ENCODE measurements at places on chromosomes 11 and 22. TPM values are rescaled to one million over a fixed set of nuclear protein-coding genes. Genes with fewer than 3 reads are reported as not detected.

FIBIN gene
- total RNA-seq = 24.5 TPM

MYRF gene
- total RNA-seq = 4.2 TPM

CSF2RB gene
- total RNA-seq = under 0.01 TPM

PLCB3 gene
- 29.7 TPM for total RNA-seq

TPST2 gene
- 27.4 TPM for total RNA-seq

ANKK1 gene
- not detected for total RNA-seq

TUB gene
- under 0.01 TPM for total RNA-seq

MS4A7 gene
- not detected for total RNA-seq

CCDC83 gene
- total RNA-seq = not detected

PDGFD gene
- 4.2 TPM for total RNA-seq

ISX gene
- not detected for total RNA-seq

SEPTIN5 gene
- 0.35 TPM for total RNA-seq

SCGB1D2 gene
- not detected for total RNA-seq

MS4A12 gene
- not detected for total RNA-seq

NLRP6 gene
- total RNA-seq = not detected

USP2 gene
- 9.7 TPM for total RNA-seq

B3GAT1 gene
- under 0.01 TPM for total RNA-seq

KCNK4 gene
- not detected for total RNA-seq

PACSIN3 gene
- 29.8 TPM for total RNA-seq

TTLL12 gene
- total RNA-seq = 28.8 TPM

APOA5 gene
- total RNA-seq = not detected

MRGPRX2 gene
- not detected for total RNA-seq

GSTT2B gene
- total RNA-seq = 4.7 TPM

PTPMT1 gene
- 94.0 TPM for total RNA-seq

GDPD4 gene
- not detected for total RNA-seq

ARHGAP8 gene
- 5.3 TPM for total RNA-seq

ARHGEF12 gene
- 72.9 TPM for total RNA-seq

SLC22A24 gene
- not detected for total RNA-seq

SORL1 gene
- 3.1 TPM for total RNA-seq

PANX2 gene
- total RNA-seq = not detected

SERPING1 gene
- 61.4 TPM for total RNA-seq

IFTAP gene
- total RNA-seq = 29.5 TPM

CALCA gene
- total RNA-seq = not detected

OLFML1 gene
- not detected for total RNA-seq

P2RY6 gene
- total RNA-seq = 3.6 TPM

MLC1 gene
- not detected for total RNA-seq

CRYBB3 gene
- not detected for total RNA-seq

TRIM29 gene
- 0.69 TPM for total RNA-seq

GLYAT gene
- 3.6 TPM for total RNA-seq

GLB1L3 gene
- not detected for total RNA-seq

RPLP2 gene
- 167 TPM for total RNA-seq

INPP5J gene
- total RNA-seq = 0.87 TPM

C11orf86 gene
- total RNA-seq = not detected

SYT13 gene
- 12.1 TPM for total RNA-seq

RAG2 gene
- total RNA-seq = not detected

HARBI1 gene
- 6.8 TPM for total RNA-seq

LDHAL6A gene
- total RNA-seq = not detected

PRCP gene
- total RNA-seq = 79.7 TPM

HOATZ gene
- not detected for total RNA-seq

TCN2 gene
- 26.0 TPM for total RNA-seq

KRTAP5-1 gene
- total RNA-seq = not detected

WT1 gene
- 0.17 TPM for total RNA-seq

DCHS1 gene
- total RNA-seq = under 0.01 TPM

HORMAD2 gene
- total RNA-seq = 1.0 TPM

LINC01488 gene
- not detected for total RNA-seq

KRTAP5-9 gene
- total RNA-seq = not detected

TSG101 gene
- total RNA-seq = 95.5 TPM

SLC7A4 gene
- total RNA-seq = 0.20 TPM

Measured in renal cortical epithelial cell (primary cell).